ENCODE measurements at places on chromosomes 7 and 10. TPM values are rescaled to one million over a fixed set of nuclear protein-coding genes. Genes with fewer than 3 reads are reported as not detected.

- no peak for DNase-seq
Observed at GRCh38 chr7:156222151-156222550, 409.9 kb upstream of the SHH start.

- peak; percentile 65 for DNase-seq
Observed at GRCh38 chr10:97708976-97709946, 4.3 kb upstream of the MARVELD1 start.

- DNase-seq: no peak
Observed at GRCh38 chr10:26555719-26556368, 117.7 kb downstream of the APBB1IP start.

Gene CCL24
- not detected for total RNA-seq

Gene FGL2
- total RNA-seq: 0.05 TPM

Gene ZFYVE27
- 40.7 TPM for total RNA-seq

Data from mesothelial cell of epicardium (in vitro differentiated cells).